Progenitor cell of endocrine pancreas (in vitro differentiated cells): ENCODE measurements at places on chromosomes 16 and 17.

DNA sequence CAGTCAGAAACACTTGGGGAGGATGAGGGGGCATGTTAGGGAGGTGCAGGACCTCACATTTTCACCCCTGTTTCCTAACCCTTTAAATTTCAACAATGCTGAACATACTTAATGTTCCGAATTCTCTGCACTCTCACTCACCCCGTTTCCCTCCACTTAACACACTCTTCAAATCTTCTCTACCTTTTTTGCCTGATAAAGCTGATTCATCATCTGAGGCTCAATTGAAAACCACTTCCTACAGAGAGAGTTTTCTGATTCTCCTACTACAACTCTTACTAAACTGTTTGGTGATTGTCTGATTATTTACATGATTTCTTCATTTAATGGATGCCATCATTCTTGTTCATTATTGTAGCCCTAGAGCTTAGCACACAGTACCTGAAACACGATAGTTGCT lies 42.4 kb downstream of the PCTP start:
- DNase-seq = no peak

- DNase-seq = no peak
Measured at GRCh38 chr16:55703003-55704001, 47.5 kb downstream of the SLC6A2 start.

- DNase-seq = no peak
Measured at GRCh38 chr16:27293343-27293742, 20.4 kb upstream of the IL4R start.

DNA sequence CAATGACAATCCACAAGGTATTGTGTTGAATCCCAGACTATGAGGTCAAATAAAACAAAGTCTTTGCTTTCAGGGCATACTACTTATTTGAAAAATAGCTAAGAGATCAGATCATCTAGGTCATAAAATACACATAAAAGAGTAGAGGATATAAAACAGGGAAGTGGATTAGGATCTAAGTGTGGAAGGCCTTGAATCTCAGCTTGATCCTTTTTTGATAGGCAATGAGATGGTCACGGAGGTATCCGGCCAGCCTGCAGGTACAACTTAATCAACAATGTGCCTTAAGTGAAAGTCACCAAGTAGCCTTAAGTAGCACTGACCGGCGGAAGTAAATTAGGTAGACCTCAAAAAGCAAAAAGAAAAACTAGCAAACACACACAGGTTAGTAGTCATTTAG lies 901.7 kb downstream of the KCNJ2 start:
- DNase-seq = no peak

DNA sequence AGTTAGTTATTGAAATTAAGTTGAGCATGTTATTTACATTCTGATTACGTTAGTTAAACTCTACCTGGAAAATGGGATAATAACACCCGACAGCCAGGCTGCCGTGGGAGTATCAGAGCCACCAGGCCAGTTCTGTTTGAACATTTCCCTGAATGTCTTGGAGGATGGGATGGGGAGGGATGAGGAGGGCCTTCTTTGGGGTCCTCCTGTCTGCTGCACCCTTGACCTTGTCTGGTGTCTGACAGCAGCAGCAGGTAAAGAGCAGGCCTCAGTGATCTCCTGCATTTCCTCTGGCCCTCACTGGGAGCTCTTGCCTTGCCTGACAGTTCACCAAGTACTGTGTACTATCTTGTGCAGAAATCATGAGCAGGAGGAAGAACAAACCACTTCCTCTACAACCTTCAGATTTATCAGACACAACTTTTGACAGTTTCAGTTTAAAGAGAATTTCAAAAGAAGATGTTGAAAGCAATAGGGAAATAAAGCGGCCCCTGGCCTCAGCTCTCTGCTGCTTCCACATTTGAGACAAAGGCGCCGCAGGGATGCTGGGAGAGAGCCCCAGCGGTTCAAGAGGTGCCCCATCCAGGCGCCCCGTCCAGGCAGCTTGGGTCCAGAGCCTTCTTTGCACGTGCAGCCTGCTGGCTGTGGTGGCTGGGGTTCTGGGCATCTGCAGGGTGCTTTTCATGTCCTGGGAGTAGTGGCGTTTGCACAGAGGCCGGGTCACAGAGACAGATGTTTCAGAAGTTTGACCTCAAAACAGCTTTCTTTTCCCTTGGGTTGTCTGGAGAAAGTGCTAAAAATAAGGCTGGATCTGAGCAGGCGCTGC lies 25.3 kb downstream of the CMIP start:
- DNase-seq = no peak

DNA sequence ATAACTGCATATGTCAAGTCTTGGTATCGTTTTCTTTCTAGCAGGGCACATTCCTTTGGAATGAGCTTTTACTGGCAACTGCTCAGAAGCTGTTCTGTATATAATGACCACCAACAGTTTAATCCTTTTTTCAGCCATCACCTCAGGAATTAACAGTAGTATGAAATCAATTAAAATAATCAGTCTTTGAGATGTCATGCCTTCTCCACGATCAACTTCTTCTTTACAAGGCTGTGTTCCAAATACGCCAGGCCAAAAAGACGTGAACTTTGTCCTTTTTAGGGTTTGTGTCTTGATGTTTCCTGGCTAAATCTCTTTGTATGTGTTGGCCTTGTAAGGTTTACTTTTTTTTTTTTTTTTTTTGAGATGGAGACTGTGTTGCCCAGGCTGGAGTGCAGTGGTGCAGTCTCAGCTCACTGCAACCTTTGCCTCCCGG lies 54.9 kb downstream of the ABCC1 start:
- DNase-seq = no peak

DNA sequence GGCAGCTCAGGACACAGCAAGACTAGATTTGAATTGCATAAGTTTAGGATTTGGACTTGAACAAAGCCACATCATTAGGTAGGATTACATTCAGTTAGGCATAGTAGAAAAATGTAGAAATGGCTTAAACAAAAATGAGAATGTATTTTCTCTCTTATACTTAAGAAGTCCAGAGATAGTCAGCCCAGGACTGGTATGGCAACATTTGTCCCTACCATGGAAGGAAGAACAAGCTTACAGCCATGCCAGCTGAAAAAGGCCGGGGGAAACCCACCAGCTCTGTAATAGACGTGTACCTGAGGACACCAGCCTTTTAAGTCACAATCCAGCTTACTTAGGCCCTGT lies 11.2 kb upstream of the TMIGD1 start:
- no peak for DNase-seq
